Stimulated activated CD4-positive, alpha-beta T cell treated with anti-CD3 and anti-CD28 coated beads, Interleukin-12 subunit alpha, Interleukin-12 subunit beta, amount 100 ng/mL, for 24 hours (primary cell): ENCODE measurements at places on chromosomes 6 and 20.

DNA sequence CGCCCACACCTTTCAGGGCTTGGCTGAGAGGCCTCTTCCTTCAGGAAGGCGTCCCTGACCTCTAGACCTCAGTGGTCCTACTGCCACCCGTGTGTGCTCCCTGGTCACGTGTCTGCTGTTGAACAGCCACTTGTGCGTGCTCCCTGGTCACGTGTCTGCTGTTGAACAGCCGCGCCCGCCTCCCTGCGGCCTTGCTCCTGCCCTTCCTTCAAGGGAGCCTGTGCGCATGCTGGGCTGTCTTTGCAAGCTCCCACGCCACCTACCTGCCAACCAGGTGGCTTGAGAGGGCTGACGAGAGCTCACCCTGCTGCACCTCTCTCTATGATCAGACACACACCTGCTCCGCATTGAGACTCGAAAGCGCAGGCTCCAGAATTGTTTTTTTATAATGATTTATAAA is 179.3 kb downstream of the BMP7 start:
- DNase-seq, result no peak

- no peak for DNase-seq
Measured at GRCh38 chr6:157534977-157535339, 154.0 kb downstream of the ZDHHC14 start.

GRCh38 chr6:49776444-49776843 is 10.6 kb downstream of the PGK2 start:
- no peak for DNase-seq

- no peak for DNase-seq
Measured at GRCh38 chr20:22575087-22575721, 9.2 kb downstream of the FOXA2 start.

DNA sequence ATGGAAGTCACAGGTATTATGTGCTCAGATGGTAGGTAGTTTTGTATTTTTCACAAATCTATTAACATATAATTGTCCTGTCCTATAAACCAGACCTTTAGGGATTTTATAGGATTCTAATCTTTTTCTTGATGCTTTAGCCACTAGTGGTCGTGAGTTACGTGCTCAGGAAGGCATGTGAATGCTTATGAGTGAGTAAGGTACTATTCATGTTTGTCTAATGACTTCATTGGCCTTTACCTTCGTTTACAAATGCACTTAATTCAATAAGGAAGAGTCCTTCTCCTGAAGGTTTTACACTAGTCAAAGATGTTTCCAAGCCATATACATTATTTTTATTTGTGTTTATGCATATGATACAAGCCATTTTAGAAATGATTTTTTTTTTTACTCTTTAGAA is 23.0 kb downstream of the PACRG start:
- no peak for DNase-seq

- no peak for DNase-seq
Measured at GRCh38 chr6:53858913-53859312, 64.1 kb downstream of the LRRC1 start.

DNA sequence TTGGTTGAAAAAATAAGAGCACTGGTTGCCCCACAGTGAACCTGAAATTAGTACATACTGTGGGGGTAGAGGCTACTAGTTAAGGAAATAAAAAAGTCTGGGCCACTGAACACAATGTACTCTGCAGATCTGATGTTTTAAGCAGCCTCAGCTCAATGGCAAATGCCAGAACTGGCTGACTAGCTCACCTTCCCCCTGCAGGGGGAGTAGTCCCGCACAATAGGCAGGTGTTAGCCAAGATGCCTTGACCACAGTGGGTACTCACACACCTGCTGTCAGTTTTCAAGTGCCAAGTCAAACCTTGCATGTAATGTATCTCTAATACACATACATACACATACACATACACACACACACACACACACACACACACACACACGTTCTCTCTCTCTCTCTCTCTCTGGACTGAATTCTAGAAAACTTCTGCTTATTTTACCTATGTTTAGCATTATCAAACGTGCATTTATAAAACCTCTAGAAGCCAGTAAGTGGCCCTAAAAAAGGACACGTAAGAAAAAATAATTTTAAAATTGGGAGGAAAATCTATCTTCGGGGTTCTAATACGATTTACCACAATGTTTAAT is 36.1 kb downstream of the GMDS start:
- peak; percentile 9 for DNase-seq
